ENCODE measurements at places on chromosomes 3 and 15.

DNA sequence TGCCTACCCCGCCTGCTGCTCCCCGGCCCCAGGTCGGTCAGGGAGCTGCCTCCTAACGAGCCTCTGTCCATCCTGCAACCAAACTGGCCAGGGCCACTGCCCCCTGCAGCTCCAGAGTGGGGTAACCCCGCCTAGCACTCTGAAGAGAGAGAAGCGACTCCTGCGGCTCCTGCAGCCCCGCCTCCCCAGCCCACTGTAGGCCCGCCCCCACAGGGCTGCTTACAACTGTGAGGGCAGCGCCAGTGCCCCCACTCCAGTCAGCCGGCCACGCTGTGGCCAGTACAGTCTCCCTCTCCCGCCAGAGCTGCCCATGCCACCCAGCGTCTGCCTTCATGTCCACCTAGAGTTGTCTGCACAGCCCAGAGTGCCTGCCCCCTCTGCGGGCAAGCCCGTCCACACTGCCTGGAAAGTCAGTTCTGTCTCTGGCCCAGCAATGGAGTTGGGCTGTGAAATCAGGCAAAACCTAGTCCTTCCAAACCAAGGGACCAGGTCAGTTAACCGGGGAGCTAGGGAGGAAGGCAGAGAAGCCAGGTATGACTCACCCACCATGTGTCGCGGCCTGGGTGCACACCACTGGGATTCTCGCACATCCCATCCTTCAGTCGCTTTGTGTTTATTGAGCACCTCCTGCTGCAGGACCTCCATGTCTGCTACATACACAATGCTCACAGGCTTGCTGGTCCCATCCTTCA is 2.4 kb downstream of the UCN2 start:
- no peak for DNase-seq

DNA sequence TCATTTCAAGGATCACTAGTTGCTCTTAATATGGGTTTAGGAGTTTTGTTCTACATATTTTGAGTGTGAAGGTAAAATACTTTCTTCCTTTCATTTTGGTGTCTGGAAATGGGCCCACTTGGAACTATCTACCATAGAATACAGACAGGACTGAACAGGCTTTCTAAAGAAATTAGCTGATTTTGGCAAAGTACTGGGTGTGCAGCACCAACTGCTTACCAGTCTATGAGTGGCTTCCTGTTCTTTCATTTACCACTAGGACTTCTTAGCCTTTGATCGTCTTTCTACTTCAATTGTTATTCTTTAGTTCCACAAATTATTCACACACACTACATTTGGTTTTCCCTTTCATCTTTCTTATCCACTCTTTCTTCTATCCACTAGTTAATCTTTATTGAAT is 1196.3 kb downstream of the ROBO1 start:
- DNase-seq = no peak

- no peak for DNase-seq
These were observed 10.6 kb downstream of the LRRC58 start for GRCh38 chr3:120338517-120338916.

GRCh38 chr15:71651750-71652186 is 158.6 kb upstream of the NR2E3 start:
- no peak for DNase-seq

GRCh38 chr3:172869368-172869771 is 118.8 kb downstream of the ECT2 start:
- no peak for DNase-seq

DNA sequence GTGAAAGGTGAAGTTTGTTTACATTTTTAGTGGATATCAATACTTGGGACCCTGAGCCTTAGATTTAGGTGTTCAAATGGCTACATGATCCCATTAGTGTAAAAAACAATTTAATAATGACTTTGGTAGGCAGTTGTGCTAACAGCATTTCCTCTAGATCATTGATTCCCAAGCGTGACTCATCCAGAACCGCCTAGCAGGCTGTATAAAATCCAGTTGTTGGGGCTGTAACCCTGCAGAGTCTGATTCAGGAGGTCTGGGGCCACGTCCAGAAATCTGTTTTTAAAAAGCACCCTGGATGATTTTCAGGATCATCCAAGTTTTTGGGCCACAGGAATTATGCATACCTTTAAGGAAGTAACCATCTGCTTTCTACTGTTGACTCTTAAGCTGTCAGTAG is 156.4 kb downstream of the TP63 start:
- no peak for DNase-seq

DNA sequence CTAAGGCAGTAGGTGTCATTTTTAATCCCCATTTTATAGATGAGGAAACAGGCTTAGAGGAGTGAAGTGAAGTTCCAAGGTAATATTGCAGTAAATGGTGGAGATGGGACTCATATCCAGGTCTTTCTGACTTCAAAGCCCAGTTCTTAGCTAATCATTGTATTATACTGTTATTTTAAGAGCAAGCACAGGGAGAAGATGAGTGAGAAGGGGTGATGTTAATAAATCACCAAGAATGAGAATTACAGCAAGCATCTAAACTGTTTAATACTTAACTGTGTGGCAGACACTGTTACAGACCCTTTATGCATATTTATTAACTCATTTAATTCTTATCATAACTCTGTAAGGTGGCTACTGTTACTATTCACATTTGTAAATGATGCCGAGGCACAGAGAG is 61.2 kb downstream of the VPS8 start:
- no peak for DNase-seq

GRCh38 chr3:148698190-148698810 is 597 bp downstream of the AGTR1 start:
- DNase-seq = no peak

GRCh38 chr3:151428386-151428785 is 32.5 kb downstream of the IGSF10 start:
- no peak for DNase-seq

DNA sequence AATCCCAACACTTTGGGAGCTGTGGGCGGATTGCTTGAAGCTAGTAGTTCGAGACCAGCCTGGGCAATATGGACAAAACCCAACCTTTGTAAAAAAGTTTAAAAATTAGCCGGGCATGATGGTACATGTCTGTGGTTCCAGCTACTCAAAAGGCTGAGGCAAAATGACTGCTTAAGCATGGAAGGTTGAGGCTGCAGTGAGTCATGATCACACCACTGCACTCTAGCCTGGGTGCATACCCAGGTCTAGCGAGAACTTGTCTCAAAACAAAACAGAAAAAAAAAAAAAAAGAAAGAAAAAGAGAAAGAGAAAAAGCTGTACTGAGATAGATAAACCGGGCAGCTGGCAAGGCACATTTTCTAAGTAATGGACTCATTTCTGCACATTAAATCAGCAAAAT is 10.6 kb downstream of the ARPP19 start:
- DNase-seq = no peak

- DNase-seq = no peak
These were observed 96.4 kb upstream of the NANOGP8 start for GRCh38 chr15:35181538-35181937.
